ENCODE measurements at places on chromosomes 3 and 15.

GRCh38 chr3:49842843-49843517, 13.4 kb downstream of the TRAIP start:
- no peak for DNase-seq

GRCh38 chr15:100334456-100334855, 7.3 kb downstream of the ADAMTS17 start:
- no peak for DNase-seq

DNA sequence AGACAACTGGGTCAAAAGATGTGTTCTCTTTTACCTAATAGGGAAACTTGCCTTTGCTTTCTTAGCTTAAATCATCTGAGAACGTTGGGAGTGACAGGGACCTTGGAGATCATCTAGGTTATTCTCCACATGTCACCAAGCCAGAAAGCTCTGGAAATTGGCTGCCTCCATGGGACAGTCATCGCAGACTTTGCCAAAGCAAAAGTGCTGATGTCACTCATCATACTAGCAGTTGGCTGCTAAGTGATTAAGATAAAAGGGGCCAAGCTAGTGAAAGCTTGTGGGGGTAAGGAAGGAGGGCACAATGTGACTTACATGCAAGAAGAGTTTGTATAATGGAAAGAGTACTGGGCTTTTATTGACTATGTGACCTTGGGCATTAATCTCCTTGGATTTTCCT, 198.0 kb upstream of the PFN2 start:
- DNase-seq = peak; percentile 63

- DNase-seq = no peak
These were observed 168.8 kb downstream of the MEGF11 start for GRCh38 chr15:66084704-66085103.

DNA sequence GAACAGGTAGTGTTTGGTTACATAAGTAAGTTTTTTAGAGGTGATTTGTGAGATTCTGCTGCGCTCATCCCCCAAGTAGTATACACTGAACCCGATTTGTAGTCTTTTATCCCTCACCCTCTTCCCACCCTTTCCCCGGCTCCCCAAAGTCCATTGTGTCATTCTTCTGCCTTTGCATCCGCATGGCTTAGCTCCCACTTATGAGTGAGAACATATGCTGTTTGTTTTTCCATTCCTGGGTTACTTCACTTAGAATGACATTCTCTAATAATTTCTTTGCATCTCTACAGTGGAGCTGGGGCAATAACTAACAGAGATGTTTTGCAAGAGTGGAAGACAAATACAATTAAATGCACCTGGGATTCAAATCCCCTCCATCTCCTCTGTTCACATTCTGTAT, 93.2 kb downstream of the TP63 start:
- no peak for DNase-seq

DNA sequence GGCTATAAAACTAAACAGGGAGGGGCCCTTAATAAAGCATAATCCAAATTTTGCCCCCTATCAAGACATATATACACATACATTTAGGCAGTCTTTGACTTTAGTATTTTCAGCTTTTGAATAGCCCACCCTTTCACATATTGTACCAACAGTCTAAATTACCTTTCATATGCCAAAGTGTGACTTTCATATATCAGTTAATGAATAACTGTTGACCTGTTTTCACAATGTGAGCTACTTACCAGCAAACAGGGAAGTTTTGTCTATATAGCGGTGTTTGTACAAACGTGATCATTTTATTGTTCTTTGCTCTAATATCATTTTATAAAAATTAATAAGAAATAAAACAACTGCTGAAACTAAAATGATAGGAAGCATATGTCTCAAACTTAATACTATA, 28.0 kb downstream of the CEP152 start:
- DNase-seq = no peak

GRCh38 chr3:128215290-128215689, 62.0 kb downstream of the EEFSEC start:
- no peak for DNase-seq

DNA sequence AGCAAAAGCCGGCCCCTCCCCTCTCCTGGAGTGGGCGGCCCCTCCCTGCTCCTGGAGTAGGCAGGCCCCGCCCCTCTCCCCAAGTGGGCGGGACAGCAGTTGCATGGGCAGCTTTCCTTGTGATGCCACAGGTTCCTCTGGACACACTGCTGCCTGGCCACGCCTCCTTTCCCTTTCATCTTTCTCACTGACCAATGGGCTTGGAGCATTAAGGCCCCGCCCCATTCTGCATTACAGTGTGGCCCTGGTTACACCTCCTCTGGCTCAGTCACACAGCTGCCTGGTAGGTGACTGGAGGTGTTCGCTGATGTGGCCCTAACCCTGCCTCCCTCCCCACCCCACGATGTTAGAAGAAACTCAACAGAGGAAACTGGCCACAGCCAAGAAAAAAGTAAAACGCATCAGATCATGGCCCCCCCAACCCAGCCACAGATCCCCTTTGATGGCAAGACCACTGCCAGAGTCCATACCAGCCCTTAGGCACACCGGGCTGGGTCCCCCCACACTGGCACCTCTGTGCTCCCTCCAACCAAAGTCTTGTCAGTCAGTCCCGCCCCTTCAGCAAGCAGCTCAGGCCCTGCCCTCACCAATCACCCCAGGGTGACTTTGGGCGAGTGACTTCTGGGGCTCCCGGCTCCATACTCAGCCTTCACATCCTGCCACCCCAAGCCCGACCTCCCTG, 84.3 kb downstream of the ADAMTS7 start:
- no peak for DNase-seq

- no peak for DNase-seq
These were observed 9.8 kb downstream of the P2RY14 start for GRCh38 chr3:151268267-151269235.

DNA sequence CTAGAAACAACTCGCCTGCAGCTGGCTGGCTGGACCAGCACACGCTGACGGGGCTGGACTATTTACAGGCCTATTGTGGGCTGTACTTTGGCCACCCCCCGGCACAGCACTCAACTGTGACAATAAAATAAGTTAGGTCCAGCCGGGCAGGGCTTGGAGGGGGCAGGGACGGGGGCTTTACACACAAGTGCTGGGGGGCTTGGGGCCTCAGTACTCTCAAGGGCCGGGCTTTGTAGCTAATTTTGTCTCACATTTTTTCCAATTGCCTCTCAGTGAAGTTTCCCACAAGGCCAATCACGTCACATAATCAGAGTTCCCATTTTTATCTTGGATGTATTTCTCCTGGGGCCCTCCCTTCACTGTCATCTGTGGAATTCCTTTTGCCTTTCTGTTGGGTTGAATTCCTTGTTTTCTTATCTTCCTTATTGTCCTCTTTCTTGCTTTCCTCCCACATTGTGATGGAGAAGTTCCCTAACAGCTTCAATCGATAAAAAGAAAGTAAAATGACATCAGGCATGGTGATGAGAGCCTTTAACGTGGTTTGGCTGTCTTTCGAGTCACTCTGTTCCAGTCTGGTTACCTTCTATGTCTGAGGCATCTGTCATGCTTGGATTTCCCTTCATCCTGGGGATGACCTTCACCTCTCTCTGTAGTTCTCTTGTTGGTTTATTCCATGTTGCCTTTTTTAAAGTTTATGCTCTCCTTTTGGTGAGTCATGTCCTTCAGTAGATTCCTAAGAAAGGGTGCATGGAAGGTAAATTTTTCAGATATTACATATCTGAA, 44.1 kb upstream of the CMTM7 start:
- DNase-seq = no peak

- DNase-seq = no peak
These were observed 7.0 kb upstream of the LRCH3 start for GRCh38 chr3:197784019-197784585.

- peak; percentile 5 for DNase-seq
These were observed 469.6 kb upstream of the DPPA4 start for GRCh38 chr3:109806929-109807328.

DNA sequence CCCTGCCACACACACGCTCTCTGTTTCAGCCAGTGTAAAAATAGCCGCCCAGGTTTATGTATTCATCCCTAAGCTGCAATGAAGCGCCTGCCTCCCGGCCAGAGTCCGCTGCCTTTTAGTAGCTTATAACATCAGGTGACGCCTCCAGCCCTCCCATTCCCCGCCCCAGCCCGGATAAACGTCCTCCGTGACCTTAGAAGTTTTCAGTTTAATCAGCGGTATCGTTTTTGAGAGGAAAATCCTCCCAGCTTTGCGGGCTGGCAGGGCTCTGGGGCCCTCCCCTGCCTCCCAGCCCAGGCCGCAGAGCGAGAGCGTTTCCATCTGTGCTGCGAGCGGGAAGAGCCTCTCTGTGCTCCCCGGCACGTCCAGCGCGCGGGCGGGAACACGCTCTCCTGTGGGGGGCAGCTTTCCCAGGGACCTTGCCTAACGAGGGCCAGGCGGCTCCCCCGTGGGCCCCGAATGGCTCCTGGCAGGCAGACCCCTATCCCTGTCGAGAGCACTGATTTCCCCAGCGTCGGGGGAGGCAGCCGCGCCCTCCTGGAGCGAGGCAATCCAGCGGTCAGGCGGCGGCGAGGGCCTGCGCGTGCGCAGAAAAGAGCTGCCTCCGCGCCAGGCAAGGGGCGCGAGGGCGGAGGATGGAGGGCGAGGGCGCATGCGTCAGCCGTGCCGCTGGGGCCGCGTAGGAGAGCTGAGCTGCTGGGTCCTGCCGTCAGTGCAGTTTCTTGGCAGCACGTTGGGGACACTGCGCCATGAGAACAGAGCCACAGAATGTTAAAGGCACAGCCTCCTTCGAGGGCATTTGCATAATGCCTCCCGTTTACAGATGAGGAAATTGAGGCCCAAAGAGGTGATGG, 71.1 kb downstream of the CCNL1 start:
- DNase-seq = peak; percentile 100

GRCh38 chr3:10553591-10554235, 48.3 kb upstream of the ATP2B2 start:
- DNase-seq = no peak

- peak; percentile 3 for DNase-seq
These were observed 50.7 kb upstream of the GOLGA6L2 start for GRCh38 chr15:23497710-23498111.

- no peak for DNase-seq
These were observed 131.6 kb upstream of the ABHD17C start for GRCh38 chr15:80563372-80563997.
